ENCODE measurements at places on chromosomes 2 and 18.
A peak's percentile ranks its signal among the peaks of the same experiment; 100 is the strongest.

GRCh38 chr2:224293976-224294375, 107.9 kb downstream of the FAM124B start:
- no peak for DNase-seq

- no peak for DNase-seq
Observed at GRCh38 chr18:49650426-49650891, 88.6 kb downstream of the LIPG start.

DNA sequence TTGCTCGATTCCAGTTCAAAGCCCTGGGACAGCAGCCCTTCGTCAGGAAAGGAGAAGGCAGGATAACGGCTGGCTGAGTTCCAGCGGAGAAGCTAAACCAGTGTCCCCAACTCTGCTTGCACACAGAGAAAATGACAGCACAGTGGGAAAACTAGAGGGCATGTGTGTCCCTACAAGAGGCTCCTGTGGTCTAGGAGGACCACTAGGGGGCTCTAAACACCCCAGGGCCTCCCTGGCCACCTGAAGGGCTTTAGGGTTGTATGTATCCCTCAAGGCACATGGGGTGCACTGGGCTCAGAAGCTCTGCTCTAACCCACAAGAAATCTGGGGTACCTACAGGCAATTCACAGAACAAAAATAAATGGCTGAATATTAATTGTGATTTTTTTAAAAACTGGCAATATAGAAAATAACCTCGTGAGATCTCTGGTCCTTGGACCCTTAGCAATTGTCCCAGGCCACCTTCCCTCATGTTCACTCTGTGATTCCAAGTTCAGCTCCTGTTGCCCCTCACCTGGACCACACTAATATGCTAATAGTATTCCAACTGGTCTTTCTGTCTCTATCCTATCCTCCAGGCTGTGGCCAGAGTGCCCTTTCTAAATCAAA, 17.5 kb downstream of the STAT1 start:
- peak; percentile 17 for DNase-seq

GRCh38 chr2:216777637-216778273, 82.1 kb downstream of the TNP1 start:
- DNase-seq: peak; percentile 90

DNA sequence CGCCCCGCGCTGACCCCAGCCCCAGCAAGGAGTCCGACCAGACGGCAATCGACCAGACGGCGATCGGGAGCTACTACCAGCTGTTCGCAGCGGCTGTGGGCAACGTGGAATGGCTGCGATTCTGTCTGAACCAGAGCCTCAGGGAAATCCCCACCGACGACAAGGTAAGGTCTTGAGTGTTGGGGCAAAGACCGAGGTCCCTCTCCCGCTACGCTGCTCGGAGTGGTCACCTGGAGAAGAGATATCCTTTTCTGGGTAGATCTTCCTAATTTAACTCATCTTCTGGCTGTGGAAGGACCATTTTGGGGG, 704 bp downstream of the ANKRD53 start:
- DNase-seq: no peak

All from NCI-H146 (cell line).